ENCODE measurements at places on chromosomes 2 and 18. TPM values are rescaled to one million over a fixed set of nuclear protein-coding genes. Genes with fewer than 3 reads are reported as not detected.

Gene GYPC
- not detected for total RNA-seq

Gene CFAP53
- 5.0 TPM for total RNA-seq

Gene NUP35
- total RNA-seq = 19.2 TPM

Gene CYRIA
- total RNA-seq = 1.2 TPM

Gene LAMA3
- total RNA-seq = 269 TPM

Gene RNF125
- 3.5 TPM for total RNA-seq

Gene DTNA
- total RNA-seq = not detected

Gene SERPINB2
- 0.47 TPM for total RNA-seq

All from MCF 10A (cell line).